ENCODE measurements at places on chromosomes 3 and 15.

- DNase-seq, result no peak
Measured at GRCh38 chr3:57805266-57805665, 49.2 kb downstream of the SLMAP start.

DNA sequence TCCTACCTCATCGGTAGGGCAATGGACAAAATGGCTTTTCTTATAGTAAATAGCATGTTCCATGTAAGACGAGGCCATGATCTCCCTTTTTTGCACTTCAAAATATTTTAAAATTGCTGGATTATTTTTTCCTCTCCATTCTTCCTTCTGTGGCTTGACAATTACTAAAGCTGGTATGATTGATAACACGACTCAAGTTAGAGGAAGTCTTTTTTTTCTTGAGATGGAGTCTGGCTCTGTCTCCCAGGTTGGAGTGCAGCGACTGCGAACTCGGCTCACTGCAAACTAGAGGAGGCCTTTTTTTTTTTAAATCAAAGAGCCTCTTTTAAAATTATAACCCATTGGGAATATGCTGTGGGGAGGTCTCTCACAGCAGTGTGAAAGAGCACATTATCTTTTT lies 124.5 kb upstream of the TBL1XR1 start:
- no peak for DNase-seq

- no peak for DNase-seq
Measured at GRCh38 chr3:169790219-169790618, 17.0 kb downstream of the MYNN start.

DNA sequence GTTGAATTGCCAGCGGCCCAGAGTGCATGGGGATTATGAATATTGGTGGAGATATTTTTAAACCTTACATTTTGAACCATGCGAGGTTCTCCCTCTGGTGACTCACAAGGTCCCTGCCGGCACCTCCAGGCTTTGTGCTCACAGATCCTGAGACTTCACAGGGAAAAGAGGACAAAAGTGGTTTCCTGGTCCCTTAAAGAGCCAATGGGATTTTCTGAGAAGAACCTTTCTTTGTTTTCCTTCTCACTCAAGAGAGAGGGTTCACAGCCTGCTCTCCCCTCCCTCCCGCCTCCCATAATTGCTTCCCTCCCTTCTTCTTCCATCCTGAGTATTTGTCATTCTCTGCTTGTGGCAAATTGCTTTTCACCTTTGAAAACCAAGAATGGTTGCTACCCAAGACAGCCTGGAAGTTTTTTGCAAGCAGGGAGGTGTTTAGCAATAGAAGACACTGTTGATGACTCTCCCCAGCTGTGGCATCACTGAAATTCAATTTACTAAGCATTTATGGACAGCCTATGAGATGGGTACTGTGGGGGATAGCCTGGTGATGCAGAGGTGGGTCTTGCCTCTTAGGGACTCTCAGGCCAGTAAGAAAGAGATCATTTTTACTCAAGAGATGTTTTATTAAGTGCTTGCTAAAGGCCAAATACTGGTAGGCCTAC lies 76.6 kb downstream of the CPN2 start:
- no peak for DNase-seq

- DNase-seq, result no peak
Measured at GRCh38 chr15:85477730-85478129, 97.3 kb downstream of the AKAP13 start.

- DNase-seq, result no peak
Measured at GRCh38 chr15:27744641-27745040, 354.5 kb downstream of the OCA2 start.

GRCh38 chr3:127762077-127762786 lies 60.1 kb downstream of the MGLL start:
- no peak for DNase-seq

- DNase-seq, result no peak
Measured at GRCh38 chr15:52334491-52335160, 39.0 kb upstream of the MYO5C start.

DNA sequence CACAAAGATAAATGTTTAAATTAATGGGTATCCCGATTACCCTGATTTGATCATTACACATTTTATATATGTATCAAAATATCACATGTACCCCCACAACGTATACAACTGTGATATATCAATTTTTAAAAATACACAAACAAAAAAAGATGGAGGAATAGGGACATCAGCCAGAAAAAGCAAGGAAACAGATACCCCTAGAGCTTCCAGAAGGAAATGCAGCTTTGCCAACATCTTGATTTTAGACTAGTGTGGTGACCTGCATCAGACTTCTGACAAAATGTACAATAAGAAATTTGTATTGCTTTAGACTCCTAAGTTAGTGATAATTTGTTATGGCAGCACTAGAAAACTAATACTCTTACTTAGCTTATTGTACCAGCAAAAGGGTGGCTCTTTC lies 483.8 kb downstream of the TUSC7 start:
- DNase-seq, result no peak

DNA sequence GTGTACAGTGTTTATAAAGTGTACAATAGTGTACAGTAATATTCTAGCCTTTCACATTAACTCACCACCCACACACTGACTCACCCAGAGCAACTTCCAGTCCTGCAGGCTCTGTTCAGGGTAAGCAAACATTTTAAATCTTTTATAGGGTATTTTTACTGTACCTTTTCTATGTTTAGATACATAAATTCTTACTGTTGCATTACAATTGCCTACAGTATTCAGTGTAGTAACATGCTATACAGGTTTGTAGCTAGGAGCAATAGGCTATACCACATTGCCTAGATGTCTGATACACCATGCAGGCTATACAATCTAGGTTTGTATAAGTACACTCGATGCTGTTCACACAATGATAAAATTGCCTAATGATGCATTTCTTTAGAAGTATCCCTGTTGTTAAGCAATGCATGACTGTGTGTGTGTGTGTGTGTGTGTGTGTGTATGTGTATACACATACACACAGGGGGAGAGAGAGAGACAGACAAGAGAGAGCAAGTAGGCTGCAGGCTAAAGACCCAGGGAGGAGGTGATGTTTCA lies 72.5 kb upstream of the PRR23C start:
- DNase-seq, result no peak

- no peak for DNase-seq
Measured at GRCh38 chr3:87261925-87262324, 14.5 kb downstream of the POU1F1 start.

- DNase-seq, result no peak
Measured at GRCh38 chr3:156010829-156011228, 109.5 kb upstream of the KCNAB1 start.

GRCh38 chr15:79431636-79432344 lies at the start of gene MINAR1:
Gene MINAR1 (plus strand): TSS chr15:79432336. CDS start chr15:79456148, 23,812 bp downstream.
- DNase-seq, result no peak

DNA sequence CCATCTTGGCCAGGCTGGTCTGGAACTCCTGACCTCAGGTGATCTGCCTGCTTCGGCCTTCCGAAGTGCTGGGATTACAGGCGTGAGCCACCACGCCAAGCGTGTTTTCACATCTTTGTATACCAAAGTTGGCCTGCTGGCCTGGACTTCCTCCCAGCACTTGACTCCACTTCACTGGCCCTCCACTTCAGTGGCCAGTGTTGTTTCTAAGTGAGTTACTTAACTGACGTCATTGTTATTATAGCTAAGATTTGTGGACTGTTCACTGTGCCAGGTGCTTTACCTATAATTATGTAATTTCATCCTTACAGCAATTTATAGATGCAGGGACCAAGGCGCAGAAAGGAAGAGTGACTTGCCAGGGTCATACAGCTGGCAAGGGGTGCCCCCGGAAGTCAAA lies 52.0 kb downstream of the HRH1 start:
- no peak for DNase-seq

DNA sequence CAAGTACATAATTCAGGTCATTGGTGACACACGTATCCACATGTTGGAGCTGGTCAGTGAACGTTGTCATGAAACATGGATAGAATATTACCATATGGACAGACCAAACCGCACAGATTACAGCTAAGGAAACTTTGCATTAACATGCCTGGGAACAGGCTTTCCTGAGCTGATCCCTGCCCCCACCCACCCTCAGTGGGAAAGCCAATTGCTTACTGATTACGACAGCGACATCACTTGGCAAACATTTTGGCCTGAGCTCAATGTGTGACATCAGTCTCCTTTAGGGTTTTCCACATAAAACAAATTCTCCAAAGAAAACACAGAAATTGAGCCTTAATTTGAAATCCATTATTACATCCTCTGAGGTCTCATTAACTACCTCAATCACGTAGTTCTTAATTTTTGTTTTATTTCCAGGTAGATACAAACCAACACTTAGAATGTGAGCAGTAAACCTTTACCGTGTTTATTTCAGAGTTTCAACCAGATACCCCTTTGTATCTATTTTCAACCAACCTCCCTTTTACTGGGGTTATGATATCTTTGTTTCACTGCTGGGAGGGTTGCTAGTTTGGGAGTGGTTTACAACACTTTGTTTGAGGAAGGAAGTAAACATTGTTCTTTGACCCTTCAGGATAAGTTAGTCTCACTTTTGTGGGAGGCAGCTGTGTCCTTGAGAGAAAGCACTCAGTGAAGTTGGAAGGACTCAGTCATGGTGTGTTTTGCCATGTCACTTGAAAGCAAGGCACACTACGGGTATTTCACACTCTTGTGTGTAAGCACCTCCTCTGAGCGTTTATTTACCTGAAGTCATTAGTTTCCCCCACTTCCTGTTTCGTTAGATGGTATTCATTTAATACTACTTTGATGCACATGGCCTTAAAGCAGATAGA lies 103.1 kb downstream of the CMSS1 start:
- no peak for DNase-seq

Measured in CD4-positive, alpha-beta T cell treated with Interleukin-17A for 1 hour (primary cell).